ENCODE measurements at places on chromosomes 13 and 19. TPM values are rescaled to one million over a fixed set of nuclear protein-coding genes. Genes with fewer than 3 reads are reported as not detected.

- no peak for DNase-seq
Observed at GRCh38 chr13:81001828-81002385, 661.0 kb upstream of the SPRY2 start.

DNA sequence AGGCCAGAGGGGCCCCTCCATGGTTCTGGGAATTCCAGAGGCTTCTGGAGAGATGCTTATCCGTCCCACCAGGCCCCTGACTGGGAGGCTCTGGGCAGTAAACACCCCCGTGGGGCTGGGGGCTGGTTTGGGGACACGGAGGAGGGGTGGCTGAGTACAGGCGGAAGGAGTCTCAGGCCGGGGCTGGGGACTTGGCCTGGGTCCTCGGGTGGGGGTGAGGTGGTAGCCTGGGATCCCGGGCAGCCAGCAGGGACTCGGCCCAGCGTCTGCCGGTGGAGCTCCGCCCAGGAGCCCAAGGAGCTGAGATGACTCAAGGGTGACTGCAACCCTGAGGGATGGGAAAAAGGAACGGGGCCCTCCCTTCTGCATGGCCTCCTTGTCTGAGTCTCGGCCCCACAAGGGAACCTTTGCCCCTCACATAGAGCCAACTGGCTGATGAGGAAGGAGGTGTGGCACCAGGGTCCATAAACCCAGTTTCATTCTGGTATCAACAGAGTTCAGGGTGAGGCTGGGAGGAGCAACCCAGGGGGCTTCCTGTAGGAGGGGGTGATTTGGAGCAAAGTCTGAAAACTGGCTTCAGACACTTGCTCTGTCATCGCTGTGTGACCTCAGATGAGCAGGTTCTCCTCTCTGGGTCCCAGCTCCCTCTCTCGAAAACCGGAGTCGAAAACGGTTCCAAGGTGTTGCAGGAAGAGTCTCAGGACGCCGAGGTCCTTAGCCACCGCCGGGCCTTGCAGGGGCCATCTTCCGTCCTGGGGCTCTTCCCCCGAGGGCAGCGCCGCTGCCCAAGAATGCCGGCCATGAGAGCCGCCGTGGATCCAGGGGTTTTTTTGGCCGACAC lies 809 bp downstream of the MISP start:
- DNase-seq: no peak

Gene TNPO2
- polyA plus RNA-seq: 65.4 TPM

Gene CCDC169
- polyA plus RNA-seq: 4.2 TPM

Gene MBD3L3
- not detected for polyA plus RNA-seq

All from right renal pelvis (tissue), 4 donors.